ENCODE measurements at places on chromosomes 6 and 20.
A peak's percentile ranks its signal among the peaks of the same experiment; 100 is the strongest.

GRCh38 chr6:139542351-139542750 lies 167.9 kb upstream of the CITED2 start:
- no peak for DNase-seq

- no peak for DNase-seq
These were observed 1.8 kb upstream of the NDUFAF4 start for GRCh38 chr6:96899451-96899998.

- DNase-seq = no peak
These were observed 31.9 kb upstream of the ZNF831 start for GRCh38 chr20:59131551-59132285.

GRCh38 chr20:62377615-62378178 lies 9.2 kb upstream of the RPS21 start:
- no peak for DNase-seq

GRCh38 chr6:12289933-12290820 lies at the start of gene EDN1:
Gene EDN1 (plus strand): TSS chr6:12290361. CDS start chr6:12290630, 269 bp downstream.
- DNase-seq = peak; percentile 84

DNA sequence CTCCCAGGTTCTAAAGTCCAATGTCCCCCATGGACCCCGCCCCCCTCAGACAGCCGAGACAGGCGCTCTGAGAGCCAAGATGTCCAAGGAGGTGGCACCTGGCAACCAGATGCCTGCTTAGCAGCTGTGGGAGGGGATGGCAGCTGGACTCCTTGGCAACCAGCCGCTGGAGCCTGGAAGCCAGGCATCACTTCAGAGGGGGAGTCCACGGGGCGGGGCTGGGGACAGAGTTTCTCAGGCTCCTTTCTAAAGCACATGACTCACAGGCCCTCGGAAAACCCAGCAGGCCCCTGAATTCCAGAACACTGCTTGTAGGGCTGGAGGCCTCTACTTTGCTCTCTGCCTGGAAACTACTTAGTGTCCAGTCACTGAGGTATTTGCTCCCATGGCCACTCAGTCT lies 51.5 kb downstream of the PREX1 start:
- DNase-seq = peak; percentile 87

DNA sequence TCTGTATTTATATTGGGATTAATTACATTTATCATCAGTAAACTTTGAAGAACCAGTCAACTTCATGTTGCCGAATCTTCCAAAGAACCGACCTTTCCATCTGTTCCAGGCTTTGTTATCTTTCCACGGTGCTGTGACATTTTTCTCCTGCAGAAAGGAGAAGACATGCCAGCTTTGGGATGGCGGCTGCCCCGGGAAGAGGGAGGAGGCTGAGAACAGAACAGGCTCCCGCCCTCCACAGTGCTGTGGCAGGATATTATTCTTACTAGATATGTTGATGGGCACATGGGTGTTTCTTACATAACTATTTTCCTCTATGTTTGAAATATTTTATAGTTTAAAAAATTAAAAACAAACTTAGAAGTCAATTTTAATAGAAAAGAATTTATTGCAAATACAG lies 44.9 kb downstream of the GINS1 start:
- no peak for DNase-seq

DNA sequence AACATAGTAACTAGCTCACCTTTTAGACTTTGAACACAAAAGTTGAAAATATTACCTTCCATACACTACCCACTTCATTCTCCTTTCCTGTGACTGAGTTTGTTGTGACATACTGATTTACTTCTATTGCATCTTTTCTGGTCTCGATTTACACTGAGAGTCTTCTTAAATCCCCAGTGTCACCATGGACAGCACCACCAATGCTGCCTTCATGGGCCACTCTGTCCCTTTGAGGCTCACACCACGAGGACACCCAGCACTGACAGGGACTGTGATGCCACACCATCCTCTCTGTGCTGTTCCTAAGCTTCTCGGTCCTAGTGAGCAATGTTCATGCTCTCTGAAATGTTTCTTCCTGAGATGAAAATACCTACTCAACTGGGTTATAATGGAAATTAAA lies 337.1 kb upstream of the IRAK1BP1 start:
- DNase-seq = no peak

DNA sequence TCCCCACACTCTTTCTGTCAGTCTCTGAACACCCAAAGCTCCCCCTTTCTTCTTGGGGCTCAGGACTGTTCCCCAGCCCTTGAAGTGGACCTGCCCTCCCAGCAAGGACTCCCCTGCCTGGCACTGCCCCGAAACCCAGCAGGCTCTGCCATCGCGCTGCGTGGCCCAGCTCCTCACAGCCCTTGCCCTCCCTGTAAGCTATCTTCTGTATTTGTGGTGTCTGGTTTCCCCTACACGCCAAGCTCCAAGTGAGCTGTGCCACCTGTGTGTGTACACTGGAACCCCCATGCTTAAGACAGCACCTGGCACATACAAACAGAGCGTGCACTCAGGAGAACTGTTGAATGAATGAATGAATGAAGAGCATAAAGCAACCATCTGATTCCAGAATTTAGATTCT lies 57.7 kb downstream of the TMEM242 start:
- no peak for DNase-seq

DNA sequence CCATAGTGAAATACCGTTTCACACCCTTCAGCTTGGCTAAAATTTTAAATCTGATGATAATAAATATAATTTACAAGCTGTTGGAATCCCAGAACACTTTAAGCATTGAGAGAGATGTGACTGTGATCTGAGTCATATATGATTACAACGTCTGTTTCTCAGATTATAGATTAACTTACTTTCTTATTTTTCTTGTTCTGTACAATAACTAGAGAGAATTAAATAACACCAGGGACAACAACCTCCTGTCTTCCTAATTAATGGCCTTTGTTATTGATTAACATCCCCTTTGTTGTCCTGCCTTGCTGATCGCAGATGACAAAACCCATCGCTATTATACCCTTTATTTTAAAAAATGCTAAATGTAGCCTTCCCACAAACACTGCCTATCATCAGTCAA lies 87.8 kb upstream of the EZR start:
- no peak for DNase-seq

GRCh38 chr6:113953346-113953745 lies 17.6 kb downstream of the HDAC2 start:
- no peak for DNase-seq

DNA sequence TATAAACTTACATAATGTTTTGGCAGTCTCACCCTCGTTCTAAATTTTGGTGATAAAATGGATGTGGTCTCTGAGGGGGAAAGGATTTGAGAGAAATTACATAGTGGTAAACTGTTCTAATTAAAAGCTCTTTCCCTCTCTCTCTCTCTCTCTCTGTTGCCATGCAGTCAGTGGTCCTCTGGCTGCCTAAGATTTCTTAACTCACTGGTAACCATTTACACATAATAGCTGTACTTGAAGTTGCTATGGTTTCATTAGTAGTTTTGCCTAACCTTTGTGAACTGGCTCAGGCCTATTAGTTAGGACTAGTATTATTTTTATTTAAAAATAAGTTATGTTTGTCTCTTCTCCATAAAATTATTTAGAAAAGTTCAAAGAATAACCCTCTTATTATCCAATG lies 42.0 kb downstream of the MAPK14 start:
- no peak for DNase-seq

GRCh38 chr6:131083687-131084086 lies 20.6 kb upstream of the EPB41L2 start:
- no peak for DNase-seq

DNA sequence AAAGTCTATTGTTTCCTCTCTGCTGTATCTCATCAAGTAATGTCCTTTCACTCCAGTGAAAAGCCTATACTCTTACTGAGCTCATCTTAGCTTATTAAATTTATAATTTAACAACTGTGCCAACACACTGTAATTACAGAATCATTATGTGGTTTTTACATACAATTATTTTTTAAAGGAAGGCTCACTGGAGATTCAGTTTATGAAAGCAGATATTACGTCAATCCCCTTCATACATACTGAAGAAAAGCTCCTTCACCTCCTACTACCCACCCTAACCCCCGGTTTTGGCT lies 28.1 kb downstream of the ARHGAP18 start:
- DNase-seq = no peak

GRCh38 chr6:56750686-56751085 lies 108.0 kb upstream of the DST start:
- DNase-seq = no peak

DNA sequence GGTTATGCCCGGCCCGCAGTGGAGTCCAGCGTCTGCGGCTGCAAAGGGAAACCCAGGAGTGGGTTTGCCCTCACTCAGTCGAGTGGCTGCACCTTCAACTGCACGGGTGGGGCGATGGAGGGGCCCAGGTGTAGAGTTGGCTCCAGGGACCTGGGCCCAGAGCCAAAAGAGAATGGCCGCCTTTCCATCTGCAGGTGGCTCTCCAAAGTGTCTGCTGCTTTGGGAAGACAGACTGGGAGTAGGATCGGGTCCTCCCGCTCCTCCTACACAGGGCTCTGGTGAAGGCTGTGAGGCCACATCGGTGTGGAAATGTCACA lies 80.1 kb downstream of the PTPN1 start:
- DNase-seq = no peak

GRCh38 chr6:25369433-25370177 lies 90.4 kb downstream of the CARMIL1 start:
- no peak for DNase-seq

- peak; percentile 93 for DNase-seq
These were observed 250.9 kb upstream of the RREB1 start for GRCh38 chr6:6856538-6857523.

DNA sequence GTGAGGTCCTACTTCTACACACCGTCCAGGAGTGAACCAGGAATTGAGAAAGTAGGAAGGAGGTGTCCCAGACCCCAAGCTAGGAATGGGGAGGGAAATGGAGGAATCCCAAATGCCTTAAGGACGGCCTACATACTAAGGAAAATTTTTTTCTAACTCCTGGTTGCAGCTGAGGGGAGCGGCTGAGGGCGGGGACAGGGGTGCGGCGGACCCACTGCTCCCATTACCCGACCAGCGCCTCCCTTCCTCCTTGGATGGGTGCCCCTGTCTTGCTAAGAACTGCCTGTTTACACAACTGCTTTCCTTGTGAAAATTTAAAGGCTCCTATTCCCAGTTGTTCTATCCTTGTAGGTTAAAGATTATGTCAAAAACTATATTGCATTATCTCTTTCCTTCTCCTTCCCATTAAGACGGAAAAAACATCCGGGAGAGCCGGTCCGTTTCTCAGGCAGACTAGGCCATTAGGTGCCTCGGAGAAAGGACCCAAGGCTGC lies 699 bp upstream of the HSPA1B start:
- no peak for DNase-seq

DNA sequence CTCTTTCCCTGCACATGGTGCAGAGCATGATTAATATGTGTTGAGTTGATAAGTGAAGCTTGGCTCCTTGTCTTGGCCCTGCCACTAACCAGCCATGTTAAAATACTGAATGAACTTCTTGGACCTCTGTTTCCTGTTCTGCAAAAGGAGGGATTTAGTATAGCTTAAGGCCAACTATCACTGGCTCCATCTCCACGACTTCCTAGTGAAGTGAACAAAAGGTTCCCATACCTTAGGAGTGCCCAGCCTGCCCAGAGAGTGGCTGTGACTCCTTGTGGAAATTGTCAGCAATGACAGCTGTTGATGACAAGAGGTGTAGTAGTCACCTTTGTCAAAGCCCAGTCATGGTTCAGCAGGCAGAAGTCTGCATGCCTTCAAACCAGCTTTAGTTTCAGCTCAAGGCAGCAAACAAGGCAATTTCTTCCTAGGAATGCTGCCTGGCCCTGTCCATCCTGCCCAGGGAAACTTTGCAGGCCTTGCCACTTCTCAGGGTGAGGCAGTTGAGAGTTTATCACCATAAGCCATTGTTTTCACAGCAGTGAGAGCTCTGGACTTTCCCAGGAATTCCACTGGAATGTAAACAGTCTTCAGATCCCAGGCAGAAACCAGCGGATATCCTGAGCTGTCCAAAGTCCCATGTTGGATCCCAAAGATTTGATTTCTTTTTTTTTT lies 169.7 kb upstream of the TNFAIP3 start:
- no peak for DNase-seq

- peak; percentile 65 for DNase-seq
These were observed 12.5 kb downstream of the TRIM26 start for GRCh38 chr6:30200551-30201281.

- no peak for DNase-seq
These were observed 10.7 kb downstream of the SDC4 start for GRCh38 chr20:45337367-45338120.

- DNase-seq = no peak
These were observed 116.1 kb upstream of the CDH4 start for GRCh38 chr20:61135968-61136367.

- DNase-seq = no peak
These were observed 86.6 kb downstream of the SESN1 start for GRCh38 chr6:109008054-109008453.

GRCh38 chr6:150514806-150515380 lies 84.8 kb upstream of the PLEKHG1 start:
- DNase-seq = no peak

DNA sequence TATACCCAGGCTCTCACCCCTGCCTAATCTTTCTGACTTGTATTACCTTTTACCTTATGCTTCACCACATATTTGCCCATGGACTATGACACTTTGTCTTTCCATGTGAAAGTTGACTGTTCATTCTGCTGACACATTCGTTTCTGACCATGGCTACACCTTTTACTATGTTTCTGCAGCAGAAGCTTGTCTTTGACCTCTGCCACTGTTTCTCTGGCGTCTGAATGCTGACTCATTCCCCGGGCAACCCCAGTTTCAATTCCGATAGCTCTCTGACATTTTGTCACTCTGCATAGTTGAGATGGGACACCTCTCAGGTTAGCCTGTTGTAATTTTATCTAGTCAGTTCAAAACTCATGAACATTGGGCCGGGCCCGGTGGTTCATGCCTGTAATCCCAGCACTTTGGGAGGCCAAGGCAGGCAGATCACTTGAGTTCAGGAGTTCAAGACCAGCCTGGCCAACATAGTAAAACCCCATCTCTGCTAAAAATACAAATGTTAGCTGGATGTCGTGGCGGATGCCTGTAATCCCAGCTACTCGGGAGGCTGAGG lies 50.7 kb downstream of the SLC26A8 start:
- peak; percentile 32 for DNase-seq

DNA sequence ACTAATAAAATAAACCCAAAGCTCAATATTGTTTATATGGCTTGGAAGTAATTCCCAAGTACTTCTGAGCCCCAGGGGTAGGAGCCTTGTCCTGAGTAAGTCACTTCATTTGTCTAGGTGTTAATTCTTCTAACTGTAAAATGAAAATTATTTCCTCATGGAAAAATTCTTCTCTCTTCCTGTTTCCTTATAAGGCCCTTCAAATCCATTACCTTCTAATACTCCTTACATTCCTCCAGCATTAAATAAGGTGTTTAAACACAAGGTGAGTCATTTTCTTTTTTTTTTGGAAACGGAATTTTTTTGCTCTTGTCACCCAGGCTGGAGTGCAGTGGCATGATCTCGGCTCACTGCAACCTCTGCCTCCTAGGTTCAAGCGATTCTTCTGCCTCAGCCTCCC lies 41.9 kb downstream of the PRR18 start:
- DNase-seq = no peak

DNA sequence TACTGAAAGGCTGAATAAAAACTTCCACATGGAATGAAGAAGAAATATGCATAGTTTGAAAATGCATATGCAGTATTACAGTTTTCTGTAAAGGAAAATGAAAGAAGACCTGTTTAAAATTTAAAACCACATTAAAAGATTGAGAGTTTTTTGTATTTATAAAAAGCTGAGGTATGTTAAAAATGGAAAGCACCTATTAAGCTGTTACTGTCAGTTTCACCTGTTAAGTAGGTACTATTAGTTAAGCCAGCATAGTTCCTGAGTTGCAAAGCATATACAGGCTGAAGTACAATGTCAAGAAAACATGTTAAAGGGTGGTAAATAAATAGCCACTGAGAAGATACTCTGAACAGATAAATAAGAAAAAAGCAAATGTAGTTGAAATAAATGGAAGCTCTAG lies 69.9 kb downstream of the ATXN1 start:
- DNase-seq = no peak

Measured in suppressor macrophage treated with lipopolysaccharide for 4 hours (primary cell).